ENCODE measurements at places on chromosomes 4 and X. TPM values are rescaled to one million over a fixed set of nuclear protein-coding genes. Genes with fewer than 3 reads are reported as not detected.

GRCh38 chr4:90078440-90078839 is 48.8 kb upstream of the CCSER1 start:
- no peak for DNase-seq

- DNase-seq, result no peak
These were observed 2705.8 kb downstream of the PCDH7 start for GRCh38 chr4:33425936-33426335.

DNA sequence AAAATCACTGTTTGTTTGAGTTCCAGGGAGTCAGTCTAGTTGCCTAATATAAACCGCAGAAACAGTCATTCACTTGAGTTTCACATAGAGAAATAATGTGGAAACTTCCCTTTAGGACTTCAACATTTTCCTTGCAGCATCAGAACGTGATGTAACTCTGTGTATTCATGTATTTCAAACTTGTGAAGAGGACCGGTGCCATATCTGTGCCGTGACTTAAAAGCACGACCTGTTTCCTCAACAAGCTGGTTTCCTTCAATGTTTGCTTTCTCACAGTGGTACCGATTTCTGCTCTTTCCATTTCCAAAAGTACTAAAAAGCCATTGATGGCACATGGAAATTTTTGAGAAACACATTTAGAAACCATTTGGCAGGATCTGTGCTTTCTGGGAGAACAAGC is 166.6 kb upstream of the RAPGEF2 start:
- peak; percentile 6 for DNase-seq

DNA sequence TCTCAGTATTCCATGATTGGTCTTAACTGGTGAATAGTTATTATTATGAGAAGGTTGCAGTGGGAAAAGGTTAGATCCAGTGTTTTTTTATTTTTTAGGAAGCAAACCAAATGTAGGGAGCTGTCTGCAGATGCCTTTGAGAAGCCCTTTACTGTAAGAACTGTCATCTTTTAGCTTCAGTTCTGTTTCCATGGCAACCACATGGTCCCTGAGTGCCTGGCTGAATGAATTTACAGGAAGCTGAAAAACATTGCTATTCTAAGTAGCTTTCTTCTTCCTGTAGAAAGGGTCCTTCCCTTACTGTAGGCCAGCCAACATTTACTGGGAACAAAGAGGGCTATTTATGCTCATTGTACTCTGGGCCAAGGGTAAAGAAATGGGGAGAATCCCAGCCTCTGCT is 103.3 kb downstream of the DCLK2 start:
- DNase-seq, result peak; percentile 36

DNA sequence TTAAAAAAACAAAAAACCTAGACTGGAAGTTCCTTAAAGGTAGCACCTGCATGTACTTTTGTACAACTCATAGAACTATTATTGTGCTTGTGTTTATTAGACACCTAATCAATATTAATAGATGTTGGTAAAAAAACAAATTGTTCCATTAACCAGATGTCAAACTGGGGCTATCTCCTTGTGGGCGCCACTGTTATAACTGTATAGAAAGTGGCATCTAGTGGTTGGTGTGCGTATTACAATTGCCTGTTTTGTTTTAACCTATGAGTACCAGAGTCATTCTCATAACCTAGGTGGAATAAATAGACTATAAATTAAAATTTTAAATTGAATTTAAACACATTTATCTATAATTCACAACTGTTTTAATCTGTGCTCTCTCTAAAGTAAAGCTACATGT is 97.4 kb downstream of the COL4A5 start:
- peak; percentile 1 for DNase-seq

- no peak for DNase-seq
These were observed 90.8 kb downstream of the GATB start for GRCh38 chr4:151669990-151670389.

The SH3TC1 gene
- not detected for total RNA-seq

- DNase-seq, result no peak
These were observed 125.5 kb upstream of the JADE1 start for GRCh38 chr4:128684016-128684415.

GRCh38 chrX:9003041-9003440 is 30.9 kb downstream of the FAM9B start:
- DNase-seq, result peak; percentile 20

- DNase-seq, result no peak
These were observed 3.4 kb upstream of the PCDH7 start for GRCh38 chr4:30716681-30717207.

The SMIM10L2A gene
- not detected for total RNA-seq

DNA sequence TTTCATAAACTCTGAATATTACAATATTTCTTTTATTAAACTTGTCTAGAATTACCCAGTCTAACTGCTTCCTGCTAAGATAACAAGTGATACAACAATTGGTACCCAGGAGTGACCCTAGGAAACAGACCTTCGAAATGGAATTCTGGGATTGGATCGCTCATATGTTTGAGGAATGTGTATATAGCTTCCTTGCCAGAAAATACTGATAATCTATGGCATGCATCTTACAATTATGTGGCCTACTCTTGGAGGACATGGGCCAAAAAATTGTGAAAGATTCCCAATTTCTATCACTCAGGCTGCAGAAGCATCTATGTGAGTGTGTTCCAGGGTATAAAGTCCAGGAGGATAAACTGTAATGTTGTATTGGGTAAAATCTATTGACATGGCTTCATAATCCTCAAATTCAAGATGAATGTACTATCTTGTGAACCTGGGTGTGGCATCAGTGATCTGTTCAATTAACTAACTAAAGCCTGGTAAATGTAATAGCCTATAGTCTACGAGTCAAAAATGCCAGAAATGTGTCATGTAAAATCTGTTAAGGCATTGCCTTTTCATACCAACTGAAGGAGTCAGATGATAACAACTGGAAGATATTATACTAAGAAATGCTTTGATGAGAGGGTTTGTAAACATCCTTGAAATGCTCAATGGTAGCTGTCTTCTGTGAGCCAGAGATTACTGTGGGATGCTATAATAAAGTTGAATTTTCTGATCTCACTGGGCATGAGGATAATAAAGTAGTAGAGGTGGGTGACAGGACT is 1499.3 kb downstream of the PCDH7 start:
- DNase-seq, result no peak

DNA sequence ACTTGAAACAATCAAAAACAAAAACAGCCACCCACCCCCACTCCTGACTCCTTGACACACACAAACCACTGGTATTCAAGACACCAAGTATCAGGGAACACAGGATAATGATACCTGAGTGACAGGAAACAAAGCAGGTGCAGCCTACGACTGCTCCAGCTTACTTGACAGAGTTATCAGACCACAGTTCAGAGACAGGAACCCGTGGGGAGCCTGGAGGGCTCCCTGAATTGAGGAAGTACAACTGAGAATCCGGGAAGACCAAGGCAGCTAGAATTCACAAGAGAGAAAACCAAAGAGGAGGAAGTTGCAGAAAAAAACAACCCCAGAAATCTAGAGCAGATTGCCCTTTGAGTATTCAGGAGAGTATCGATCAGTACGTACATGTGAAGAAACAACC is 20.5 kb downstream of the COMMD8 start:
- no peak for DNase-seq

The SLC7A11 gene
- total RNA-seq, result 3.8 TPM

The ADH7 gene
- total RNA-seq, result not detected

GRCh38 chr4:168832763-168833575 is 177.1 kb downstream of the CBR4 start:
- peak; percentile 74 for DNase-seq

GRCh38 chr4:22385611-22386011 is 130.3 kb downstream of the ADGRA3 start:
- no peak for DNase-seq

GRCh38 chr4:134585972-134586371 is 384.4 kb upstream of the PABPC4L start:
- DNase-seq, result no peak

The HTRA3 gene
- 0.14 TPM for total RNA-seq

The SLC2A9 gene
- total RNA-seq, result not detected

All from G401 (cell line).